ENCODE measurements at places on chromosomes 11 and 22.

DNA sequence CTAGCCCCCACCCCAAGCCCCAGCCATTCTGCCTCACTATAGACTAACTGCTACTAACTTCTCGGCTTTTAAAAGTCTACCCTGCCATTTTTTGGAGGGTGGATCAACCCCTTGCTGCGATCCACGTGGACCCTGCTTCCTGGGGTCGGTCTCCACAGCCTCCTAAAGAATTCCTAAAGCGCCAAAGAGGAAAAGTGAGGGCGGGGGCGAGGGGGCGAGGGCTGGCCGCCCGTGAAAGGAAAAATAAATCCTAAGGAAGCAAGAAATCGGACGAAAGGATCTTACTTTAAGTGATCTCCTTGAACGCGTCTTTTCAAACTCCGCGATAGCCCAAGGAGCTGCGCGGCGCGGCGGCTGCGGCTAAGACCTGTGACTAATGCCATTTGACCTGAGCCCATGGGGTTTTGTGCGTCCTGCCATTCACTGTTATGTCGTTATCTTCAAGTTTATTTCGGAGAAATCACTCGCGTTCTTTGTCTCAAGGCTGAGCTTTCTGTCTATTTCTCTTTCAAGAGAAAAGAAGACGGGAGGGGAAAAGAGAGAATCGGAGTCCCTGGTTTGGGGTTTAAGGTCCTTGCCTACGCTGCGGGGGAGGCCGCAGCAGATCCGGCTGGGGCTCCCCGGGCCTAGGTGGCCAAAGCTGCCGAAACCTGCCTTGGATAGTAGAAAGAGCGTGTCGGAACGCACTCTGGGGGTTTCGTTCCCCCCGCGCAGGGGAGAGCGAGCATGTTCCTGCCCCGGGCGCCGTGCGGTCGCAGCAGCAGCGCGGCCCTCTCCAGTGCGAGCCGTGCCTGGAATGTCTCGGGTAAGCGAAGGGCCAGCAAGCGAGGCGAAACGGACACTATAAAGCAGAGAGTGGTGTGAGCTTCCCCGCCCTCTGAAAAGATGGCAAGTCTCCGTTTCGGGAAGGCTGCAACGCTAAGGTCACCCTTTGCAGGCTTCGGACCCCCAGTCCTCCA, 2.8 kb upstream of the DBX1 start:
- peak; percentile 45 for DNase-seq

- DNase-seq = peak; percentile 34
Observed at GRCh38 chr11:132886335-132886734, 646.0 kb downstream of the OPCML start.

- DNase-seq = no peak
Observed at GRCh38 chr22:41636467-41636866, 15.4 kb downstream of the XRCC6 start.

GRCh38 chr11:3835751-3836150, 5.0 kb downstream of the RHOG start:
- DNase-seq = no peak

DNA sequence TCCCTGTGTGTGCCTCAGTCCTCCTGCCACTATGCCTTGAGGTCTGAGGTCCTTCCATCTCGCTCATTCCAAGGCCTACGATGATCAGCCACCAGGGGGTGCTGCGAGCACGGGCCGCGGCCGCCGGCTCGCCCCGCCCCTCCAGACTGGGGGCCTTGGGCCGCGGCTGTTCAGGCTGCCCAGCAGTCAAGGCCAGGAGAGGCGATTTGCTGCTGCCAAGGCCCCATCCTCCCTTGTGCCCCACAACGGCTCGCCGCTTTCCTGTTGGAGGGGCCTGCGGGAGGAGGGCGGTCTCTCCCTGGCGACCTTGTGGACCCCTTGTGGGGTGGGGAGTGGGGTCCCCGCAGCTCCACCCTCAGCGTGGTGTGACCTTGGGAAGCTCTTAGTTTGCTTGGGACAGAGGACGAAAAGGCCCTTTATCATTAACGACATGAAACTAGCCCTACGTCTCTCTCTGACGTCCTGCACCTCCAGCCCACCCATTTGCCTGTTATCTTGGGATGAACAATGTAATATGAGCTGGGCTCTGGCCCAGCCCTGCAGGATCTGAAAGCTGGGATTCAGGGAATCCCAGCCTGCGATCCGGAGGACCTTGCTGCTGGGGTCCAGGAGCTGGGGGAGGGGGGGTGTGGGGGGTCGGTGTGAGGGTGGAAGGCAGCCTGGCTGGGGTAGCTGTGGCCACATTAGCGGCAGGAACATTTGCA, 5.3 kb upstream of the GALR3 start:
- peak; percentile 84 for DNase-seq

- DNase-seq = no peak
Observed at GRCh38 chr22:40025856-40026255, 31.1 kb downstream of the FAM83F start.
